ENCODE measurements at places on chromosomes 2 and 18.

- no peak for DNase-seq
Measured at GRCh38 chr2:98701230-98701629, 29.7 kb downstream of the MGAT4A start.

DNA sequence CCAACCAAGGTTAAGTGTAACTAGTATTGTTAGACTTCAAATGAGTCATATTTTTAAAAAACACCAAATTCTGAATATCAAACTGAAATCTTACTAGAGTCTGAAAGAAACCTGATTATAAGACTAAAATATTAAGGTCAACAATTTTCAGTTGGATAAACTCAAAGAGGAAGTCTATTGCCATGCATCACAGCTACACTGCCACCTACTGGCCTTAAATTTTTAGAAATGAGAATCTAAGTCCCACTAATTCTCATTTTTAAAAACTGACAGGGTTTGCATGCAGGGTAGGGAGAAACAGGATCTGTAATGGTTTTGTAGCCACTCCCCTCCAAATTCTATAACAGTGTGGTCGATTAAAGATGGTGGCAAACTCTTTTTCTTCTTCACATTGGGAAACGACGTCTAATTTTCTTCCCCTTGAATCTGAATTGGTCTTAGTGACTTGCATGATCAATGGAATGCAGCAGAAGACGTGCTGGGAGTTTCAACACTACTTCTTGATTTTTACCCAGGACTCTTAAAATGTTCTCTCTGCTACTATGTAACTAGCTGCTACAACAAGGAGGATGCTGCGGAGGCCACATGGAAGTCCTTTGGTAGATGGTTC is 176.1 kb upstream of the SESTD1 start:
- peak; percentile 26 for DNase-seq

- no peak for DNase-seq
Measured at GRCh38 chr2:223635080-223635479, 32.9 kb upstream of the SCG2 start.

- DNase-seq = no peak
Measured at GRCh38 chr2:65045651-65046050, 10.6 kb upstream of the CEP68 start.

DNA sequence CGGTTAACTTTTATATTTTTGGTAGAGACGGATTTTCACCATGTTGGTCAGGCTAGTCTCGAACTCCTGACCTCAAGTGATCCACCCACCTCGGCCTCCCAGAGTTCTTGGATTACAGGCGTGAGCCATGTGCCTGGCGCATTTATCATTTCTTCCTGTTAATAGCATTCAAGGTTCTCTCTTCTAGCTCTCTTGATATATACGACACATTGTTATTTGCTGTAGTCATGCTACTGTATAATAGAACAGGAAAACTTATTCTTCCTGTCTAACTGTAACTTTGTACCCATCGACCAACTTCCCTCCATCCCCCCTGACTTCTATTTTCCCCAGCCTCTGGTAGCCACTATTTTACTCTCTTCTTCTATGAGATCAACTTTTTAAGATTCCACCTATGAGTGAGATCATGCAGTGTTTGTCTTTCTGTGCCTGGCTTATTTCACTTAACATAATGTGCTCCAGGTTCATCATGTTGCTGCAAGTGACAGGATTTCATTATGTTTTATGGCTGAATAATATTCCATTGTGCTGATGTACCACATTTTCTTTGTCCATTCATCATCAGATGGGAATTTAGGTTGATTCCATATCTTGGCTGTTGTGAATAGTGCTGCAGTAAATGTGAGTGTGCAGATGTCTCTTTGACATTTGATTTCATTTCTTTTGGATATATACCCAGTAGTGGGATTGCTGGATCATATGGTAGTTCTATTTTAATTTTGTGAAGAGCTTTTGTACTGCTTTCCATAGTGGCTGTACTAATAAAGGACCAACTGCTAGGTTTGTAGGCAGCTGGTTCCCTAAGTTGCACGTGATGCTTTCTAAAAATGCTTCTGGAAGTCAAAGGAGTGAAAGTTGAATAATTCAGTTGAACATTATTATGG is 205.2 kb downstream of the PRKCE start:
- DNase-seq = no peak
